ENCODE measurements at places on chromosomes 11 and 22. TPM values are rescaled to one million over a fixed set of nuclear protein-coding genes. Genes with fewer than 3 reads are reported as not detected.

Gene KDM2A
- total RNA-seq = 27.9 TPM

Gene CATSPER1
- 0.61 TPM for total RNA-seq

Gene NCR3LG1
- total RNA-seq = 5.2 TPM

Gene TRIM21
- 62.8 TPM for total RNA-seq

Gene OTOG
- total RNA-seq = not detected

Gene ALDH3B2
- not detected for total RNA-seq

Gene RASGRP2
- 0.46 TPM for total RNA-seq

Gene MISFA
- 0.65 TPM for total RNA-seq

Gene MPZL2
- total RNA-seq = 82.5 TPM

Gene INS
- total RNA-seq = not detected

Gene GPHA2
- total RNA-seq = not detected

Gene OR51B4
- not detected for total RNA-seq

Gene PPARA
- total RNA-seq = 8.8 TPM

Gene FADD
- total RNA-seq = 65.6 TPM

Gene USP2
- 0.32 TPM for total RNA-seq

Gene LGR4
- total RNA-seq = 5.2 TPM

Gene SHISA8
- total RNA-seq = not detected

Gene GLYATL1
- not detected for total RNA-seq

Data from epithelial cell of umbilical artery (primary cell).